Fibroblast of the conjunctiva (primary cell): ENCODE measurements at places on chromosomes 4 and X.

DNA sequence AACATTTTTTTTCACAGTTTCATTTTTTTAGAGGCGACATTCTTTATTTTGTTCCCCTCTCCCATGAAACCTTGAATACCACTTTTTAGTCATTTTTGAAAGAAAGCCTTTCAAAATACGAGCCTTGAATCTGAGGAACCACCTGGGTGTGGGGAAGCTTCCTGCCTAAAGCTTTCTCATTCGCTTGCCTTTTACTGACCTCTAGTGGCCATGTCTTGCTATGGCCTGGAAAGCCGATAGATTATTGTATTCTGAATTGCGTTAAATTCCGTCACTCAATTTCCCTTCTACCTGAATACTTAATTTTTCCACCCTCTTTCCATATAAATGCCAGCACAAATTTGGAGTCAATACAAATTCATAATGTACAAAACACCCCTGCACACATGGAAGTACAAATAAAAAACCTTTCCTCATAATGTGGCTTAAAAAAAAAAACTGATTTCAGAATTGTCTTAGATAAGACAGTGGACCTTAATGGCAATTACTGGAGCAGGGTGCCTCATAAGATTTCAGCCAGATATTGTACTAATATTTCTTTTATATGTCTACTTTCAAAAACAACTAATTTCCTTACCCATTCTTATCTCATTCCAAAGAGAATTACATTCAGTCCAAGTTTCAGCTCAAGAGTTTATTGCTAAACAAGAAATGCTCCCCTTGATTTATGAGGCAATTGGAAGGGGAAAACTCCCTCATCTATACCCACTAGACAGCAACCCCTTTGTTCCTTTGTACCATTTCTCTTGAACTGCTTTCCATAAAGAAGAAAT lies 217.9 kb downstream of the CENPC start:
- DNase-seq, result peak; percentile 33

- no peak for DNase-seq
Observed at GRCh38 chr4:117987464-117987863, 46.8 kb upstream of the NDST3 start.

DNA sequence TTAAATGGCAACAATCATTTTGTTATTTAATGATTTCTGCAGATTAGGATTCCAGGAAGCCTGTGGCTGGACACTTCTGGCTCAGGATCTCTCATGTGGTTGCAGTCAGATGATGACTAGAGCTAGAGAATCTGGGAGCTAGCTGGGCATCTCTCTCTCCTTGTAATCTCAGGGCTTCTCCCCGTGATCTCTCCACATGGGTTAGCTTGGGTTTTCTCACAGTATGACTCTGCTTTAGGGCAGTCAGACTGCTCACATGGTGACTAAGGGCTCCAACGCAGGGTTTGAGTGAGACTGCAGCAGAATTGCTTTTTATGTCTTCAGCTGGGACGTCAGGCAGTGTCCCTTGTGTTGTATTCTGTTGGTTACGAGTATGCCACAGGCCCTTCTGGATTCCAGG lies 361.4 kb downstream of the CBLL2 start:
- no peak for DNase-seq

GRCh38 chr4:127708985-127709384 lies 21.2 kb upstream of the SLC25A31 start:
- peak; percentile 37 for DNase-seq

GRCh38 chr4:7029212-7029611 lies 14.0 kb upstream of the TADA2B start:
- DNase-seq, result no peak

GRCh38 chrX:138709886-138710791 lies 1.4 kb downstream of the FGF13 start:
- no peak for DNase-seq

DNA sequence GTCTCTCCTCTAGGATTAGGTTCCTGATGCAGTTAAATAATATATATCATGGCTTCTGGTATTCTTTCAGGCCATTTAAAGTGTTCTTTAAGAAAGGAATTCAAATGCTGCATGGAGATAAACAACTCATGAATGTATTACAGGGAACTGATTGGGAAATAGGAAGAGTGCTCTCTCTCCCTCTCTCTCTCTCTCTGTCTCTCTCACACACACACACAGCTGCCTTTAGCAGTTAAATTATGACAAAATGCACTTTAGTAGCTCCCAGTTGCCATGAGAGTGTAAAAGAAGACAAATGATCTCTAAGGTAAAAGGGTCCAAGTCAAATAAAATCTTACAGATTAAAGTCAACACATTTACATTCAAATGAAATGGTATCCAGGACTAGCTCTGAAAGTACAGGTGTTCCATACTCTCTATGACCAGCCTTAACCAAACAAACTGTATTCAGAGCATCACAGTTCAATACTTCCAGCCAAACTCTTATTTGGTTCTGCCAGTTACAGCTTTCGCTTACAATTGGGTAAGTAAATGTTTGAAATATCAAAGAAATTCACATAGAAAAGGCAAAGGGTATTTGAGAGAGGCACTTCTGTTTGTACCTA lies 94.7 kb upstream of the CXXC4 start:
- DNase-seq, result no peak

- DNase-seq, result no peak
Observed at GRCh38 chrX:48511560-48511959, 2.8 kb downstream of the PORCN start.

DNA sequence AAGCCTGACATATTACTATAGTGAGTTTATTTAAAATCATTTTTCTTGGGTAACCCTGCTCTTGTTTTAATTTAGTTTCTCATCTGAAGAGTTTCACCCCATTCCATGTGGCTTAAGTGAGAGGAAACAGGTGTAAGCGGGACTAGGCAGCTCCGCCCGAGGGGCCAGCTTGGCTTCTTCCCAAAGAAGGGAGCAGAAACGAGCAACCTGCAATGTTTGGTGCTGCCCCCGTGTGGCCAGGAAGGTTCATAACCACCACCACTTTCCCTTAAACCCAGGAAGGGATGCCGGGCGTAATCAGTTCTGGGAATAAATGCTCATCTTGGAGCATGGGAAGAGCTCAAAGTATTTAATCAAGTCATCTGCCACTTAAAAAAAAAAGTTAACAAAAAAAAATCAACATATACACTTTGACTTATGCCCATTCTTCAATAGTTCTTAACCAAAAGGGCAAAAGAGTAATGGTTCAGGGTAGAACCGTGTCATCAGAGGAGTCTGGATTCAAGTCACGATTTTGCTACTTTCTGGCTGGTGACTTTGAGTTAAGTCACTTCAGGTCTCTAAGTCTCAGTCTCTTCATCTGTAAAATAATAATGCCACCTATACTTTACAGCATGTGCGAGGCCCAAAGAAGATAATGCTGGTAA lies 147.9 kb downstream of the NSUN7 start:
- peak; percentile 26 for DNase-seq

GRCh38 chr4:6196324-6196723 lies 4.0 kb downstream of the JAKMIP1 start:
- DNase-seq, result no peak

GRCh38 chrX:13968198-13968597 lies 61.5 kb downstream of the GEMIN8 start:
- no peak for DNase-seq

GRCh38 chrX:136920001-136920400 lies 39.5 kb upstream of the RBMX start:
- no peak for DNase-seq

- no peak for DNase-seq
Observed at GRCh38 chrX:98194036-98194435, 1310.3 kb downstream of the RPA4 start.

GRCh38 chrX:112636951-112637581 lies 42.7 kb downstream of the LHFPL1 start:
- DNase-seq, result no peak

GRCh38 chr4:153594210-153594609 lies 89.9 kb upstream of the TLR2 start:
- DNase-seq, result peak; percentile 3

- DNase-seq, result no peak
Observed at GRCh38 chr4:1516881-1517480, 110.7 kb upstream of the NKX1-1 start.

DNA sequence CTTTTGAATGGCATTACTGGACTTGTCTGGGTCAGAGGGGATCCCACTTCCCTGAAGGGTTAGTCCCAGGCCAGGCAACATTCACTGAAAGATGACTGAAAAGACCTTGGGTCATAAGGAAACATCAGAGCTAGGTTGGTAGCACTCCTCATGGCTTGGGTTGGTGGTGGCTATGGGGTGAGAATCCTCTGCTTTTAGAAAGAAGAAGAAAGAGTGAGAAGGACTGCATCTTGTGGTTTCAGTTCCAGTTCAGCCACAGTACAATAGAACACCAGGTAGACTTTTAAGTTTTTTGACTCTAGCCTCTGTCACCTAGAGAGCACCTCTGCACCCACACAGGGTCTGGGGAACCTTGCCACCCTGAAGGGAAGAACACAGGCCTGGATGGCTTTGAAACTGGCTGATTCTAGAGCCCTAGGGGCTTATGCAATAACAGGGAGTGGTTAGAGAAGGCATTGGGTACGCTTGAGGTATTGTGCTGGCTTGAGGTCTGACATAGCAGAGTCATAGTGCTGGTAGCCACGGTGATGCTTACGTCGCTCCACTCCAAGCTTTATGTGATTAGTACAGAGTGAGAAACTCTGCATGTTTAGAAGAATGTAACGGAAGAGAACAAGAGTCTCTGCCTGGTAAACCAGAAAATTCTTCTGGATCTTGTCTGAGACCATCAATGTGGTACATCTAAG lies 36.5 kb downstream of the PRR32 start:
- no peak for DNase-seq

DNA sequence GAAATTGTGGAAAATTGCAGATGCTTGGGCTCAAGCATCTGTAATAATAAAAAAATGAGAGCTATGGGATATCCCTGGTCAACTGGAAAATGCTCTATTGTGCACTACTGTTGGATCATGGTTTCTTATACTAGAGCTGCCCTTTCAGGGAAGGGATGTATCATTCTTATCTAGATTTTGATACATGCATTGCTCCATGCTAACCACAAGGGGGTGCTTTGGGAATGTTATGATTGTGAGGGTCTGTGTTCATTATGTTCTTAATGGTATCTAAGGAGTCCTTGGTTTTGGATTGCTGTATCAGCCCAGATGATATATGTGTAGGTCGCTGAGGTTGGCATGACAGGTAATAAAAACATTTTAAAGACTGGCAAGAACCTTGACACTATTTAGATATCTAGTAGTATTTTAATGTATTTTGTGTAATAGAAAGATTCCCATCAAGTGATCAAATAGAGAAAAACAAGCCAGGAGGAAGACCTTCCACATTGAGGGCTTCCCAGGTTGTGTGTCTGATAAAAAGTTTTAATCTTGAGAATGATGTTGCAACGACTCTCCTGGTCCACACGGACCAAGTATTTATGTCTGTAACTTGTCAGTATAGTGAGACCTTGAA lies 49.2 kb upstream of the TLR2 start:
- peak; percentile 24 for DNase-seq

GRCh38 chr4:18247189-18247588 lies 225.6 kb upstream of the LCORL start:
- no peak for DNase-seq

DNA sequence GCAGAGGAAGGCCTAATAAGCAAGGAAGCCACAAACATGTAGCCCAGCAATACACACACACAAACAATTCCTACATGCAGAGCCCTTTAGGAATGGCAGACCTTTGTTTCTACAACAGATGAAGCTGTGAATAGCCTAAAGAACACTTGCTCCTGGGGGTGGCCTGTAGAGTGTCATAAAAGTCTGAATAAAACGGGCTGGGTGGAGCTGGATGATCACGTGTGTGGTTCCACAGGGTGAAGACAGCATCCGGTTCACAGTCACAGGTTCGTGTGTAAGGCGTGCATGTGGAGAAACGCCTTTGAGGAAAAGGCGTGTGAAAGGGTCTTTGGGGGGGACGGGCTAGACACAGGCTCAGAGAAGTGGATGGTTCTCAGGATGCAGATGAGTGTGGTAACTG lies 156.1 kb downstream of the AFAP1 start:
- no peak for DNase-seq
